ENCODE measurements at places on chromosomes 2 and 18. TPM values are rescaled to one million over a fixed set of nuclear protein-coding genes. Genes with fewer than 3 reads are reported as not detected.

PAIP2B gene
- 64.9 TPM for total RNA-seq

C2orf72 gene
- total RNA-seq, result 0.16 TPM

VWA3B gene
- 0.38 TPM for total RNA-seq

CPO gene
- 0.73 TPM for total RNA-seq

CFAP210 gene
- 0.11 TPM for total RNA-seq

ZNF804A gene
- 0.05 TPM for total RNA-seq

SLC9A4 gene
- total RNA-seq, result not detected

CENPA gene
- 0.65 TPM for total RNA-seq

SRBD1 gene
- total RNA-seq, result 7.7 TPM

CRYBA2 gene
- total RNA-seq, result not detected

TEKT4 gene
- 0.16 TPM for total RNA-seq

THSD7B gene
- total RNA-seq, result 0.27 TPM

UGT1A5 gene
- total RNA-seq, result not detected

RNF144A gene
- total RNA-seq, result 16.9 TPM

TUBB8B gene
- total RNA-seq, result not detected

TMEM131 gene
- 26.0 TPM for total RNA-seq

CRYGD gene
- total RNA-seq, result not detected

GAL3ST2 gene
- total RNA-seq, result not detected

AQP12A gene
- not detected for total RNA-seq

SNORC gene
- total RNA-seq, result 0.46 TPM

POTEF gene
- total RNA-seq, result not detected

EVX2 gene
- total RNA-seq, result not detected

IL36B gene
- not detected for total RNA-seq

TTC32 gene
- 2.7 TPM for total RNA-seq

EDAR gene
- 0.14 TPM for total RNA-seq

VIL1 gene
- total RNA-seq, result not detected
